Activated CD8-positive, alpha-beta memory T cell treated with anti-CD3 and anti-CD28 coated beads for 1 hour (primary cell): ENCODE measurements at places on chromosomes 4 and X.

GRCh38 chr4:127182687-127183086, 450.1 kb upstream of the INTU start:
- DNase-seq: no peak

DNA sequence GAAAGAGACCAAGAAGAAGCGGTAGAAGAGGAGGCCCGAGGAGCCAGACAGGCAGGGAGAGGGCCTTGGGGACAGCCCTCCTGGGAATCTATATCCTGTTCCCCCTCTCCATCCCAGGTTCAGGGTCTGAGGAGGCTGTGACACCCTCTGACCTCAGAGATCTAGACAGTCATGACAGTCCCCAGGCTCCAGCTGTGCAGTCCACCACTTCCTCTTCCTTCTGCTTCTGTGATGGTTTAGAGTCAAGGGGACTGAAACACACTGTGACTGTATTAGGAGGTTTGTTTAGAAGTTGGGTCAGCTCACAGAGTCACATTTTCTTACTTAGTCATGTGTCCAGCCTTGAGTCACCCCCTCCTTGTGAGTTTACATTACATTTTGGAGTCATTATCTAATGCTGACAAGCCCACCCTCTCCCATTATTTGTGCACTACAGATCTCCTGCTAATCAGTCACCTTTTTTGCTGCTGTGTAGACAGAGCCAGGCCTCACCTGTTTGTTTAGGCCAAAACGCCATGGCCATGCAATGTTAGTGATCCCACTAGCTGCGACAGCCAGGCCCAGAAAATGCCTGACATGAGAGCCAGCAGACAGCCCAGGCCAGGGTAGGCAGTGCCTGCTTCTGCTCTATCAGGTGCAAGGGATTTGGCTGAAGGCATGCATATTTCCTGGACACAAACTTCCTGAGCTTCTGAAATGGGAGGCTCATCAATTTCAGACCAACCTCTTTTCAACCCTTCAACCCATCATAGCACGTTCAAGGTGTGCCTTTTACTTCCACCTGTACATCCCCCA, 26.0 kb downstream of the MANBA start:
- no peak for DNase-seq

GRCh38 chr4:19947349-19947748, 304.4 kb upstream of the SLIT2 start:
- DNase-seq: no peak

GRCh38 chr4:189779281-189779980, 161.2 kb upstream of the FRG1 start:
- no peak for DNase-seq

DNA sequence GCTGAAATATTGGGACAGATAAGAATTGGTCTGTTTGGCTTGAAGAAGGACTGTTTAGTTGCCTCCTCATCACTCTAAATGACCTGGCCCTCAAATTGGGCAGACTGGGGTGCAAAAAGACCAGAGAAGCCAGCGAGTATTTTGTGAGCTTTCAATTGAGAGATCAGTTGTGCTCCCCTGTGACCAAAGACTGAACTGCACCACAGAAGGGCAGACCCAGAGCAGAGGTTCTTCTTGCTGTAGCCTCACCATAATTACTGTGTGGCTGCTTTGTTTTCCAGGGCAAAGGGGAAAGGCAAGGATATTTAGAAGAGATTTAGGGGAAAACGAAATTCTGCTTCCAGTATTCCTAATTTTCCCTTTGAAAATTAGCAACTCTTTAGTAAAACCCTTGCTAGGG, 104.0 kb upstream of the MBNL3 start:
- no peak for DNase-seq
